ENCODE measurements at places on chromosomes 6 and 20.

- DNase-seq, result no peak
Measured at GRCh38 chr6:83883240-83883639, 23.8 kb downstream of the CYB5R4 start.

DNA sequence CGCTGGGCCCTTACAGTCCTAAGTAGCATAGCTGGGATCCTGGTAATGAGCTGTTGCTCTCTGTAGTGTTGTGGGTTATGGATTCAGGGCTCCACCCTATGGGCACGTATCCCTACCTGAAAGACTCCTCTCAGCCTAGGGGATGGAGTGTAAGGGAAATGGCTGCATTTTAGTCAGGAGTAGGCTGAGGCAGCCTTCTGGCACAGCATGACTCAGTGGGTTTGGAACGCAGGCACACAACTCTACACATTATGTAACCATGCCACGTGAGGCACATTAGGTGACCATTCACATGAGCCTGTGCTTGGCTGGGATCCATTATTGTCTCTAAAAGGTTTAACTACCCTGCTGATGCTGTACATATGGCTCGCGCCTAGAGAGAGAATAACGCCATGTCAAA is 27.8 kb downstream of the HDDC2 start:
- DNase-seq, result no peak

GRCh38 chr20:12528591-12529041 is 480.2 kb upstream of the SPTLC3 start:
- no peak for DNase-seq

- DNase-seq, result no peak
Measured at GRCh38 chr6:169087443-169088041, 166.1 kb downstream of the THBS2 start.

- no peak for DNase-seq
Measured at GRCh38 chr6:33273924-33274902, 2.3 kb downstream of the RPS18 start.

GRCh38 chr20:60403105-60403741 is 445.0 kb downstream of the CDH26 start:
- no peak for DNase-seq

DNA sequence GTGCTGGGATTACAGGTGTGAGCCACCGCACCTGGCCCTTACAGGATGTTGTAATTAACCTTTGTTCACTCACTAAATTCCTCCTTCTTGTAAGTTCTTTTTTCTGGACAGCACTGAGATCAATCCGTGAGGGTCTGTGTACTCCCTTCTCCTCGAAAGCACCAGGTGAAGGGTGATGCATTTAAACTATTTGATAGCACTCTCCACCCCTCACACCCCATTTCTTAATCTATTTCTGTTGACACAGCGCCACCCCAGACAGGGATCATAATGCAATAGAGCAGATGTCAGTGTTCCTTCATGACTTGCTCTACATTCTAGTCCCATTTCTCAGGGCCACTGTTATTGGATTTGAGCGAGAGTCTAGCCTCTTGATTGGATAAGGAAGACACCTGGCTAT is 46.3 kb downstream of the PPP1R14C start:
- no peak for DNase-seq

DNA sequence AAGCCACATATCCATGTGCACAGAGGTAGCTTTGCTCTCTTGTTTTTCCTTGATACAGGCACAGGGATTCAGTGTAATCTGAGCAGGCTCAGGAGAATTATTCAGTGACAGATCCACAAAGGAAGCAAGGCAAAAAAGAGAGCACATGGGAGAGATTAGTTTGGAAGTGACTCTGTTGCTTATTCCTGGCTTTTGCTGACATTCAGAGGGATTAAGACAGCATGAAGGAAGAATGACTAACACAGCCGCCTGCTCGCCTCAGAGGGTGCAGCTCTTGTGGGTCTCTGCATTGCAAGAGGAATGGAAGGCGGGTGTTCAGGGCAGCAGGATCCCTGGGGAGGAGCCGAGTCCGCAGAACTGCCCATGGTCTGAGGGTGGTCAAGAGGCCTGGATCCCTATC is 203.4 kb upstream of the KCNQ5 start:
- no peak for DNase-seq

- no peak for DNase-seq
Measured at GRCh38 chr20:10531848-10532247, 96.7 kb downstream of the SLX4IP start.

- no peak for DNase-seq
Measured at GRCh38 chr6:29509239-29509638, 21.5 kb upstream of the MAS1L start.

- DNase-seq, result no peak
Measured at GRCh38 chr6:146258206-146258605, 229.3 kb downstream of the GRM1 start.

DNA sequence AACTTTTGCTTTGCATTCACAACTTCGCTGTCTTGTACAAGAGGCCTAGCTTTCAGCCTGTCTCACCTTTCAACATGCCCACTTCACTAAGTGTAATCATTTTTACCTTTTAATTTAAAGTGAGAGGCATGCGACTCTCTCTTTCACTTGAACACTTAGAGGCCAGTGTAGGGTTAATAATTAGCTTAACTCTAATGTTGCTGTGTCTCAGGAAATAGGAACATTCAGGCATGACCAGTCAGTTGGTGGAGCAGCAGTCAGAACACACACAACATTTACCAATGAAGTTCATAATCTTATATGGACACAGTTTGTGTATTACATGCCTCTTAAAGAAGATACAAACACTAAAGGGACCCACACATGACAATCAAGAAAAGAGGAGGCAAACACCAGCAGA is 47.6 kb downstream of the HTR1B start:
- no peak for DNase-seq
